Tibial nerve (tissue), 4 donors: ENCODE measurements at places on chromosomes 6 and 20. TPM values are rescaled to one million over a fixed set of nuclear protein-coding genes. Genes with fewer than 3 reads are reported as not detected.

Gene RGS17
- 3.3 TPM for total RNA-seq

Gene OGFR
- total RNA-seq, result 108 TPM

Gene HLA-DQA2
- total RNA-seq, result 0.98 TPM

Gene LTA
- not detected for total RNA-seq

Gene PBOV1
- not detected for total RNA-seq

Gene TRIM26
- total RNA-seq, result 39.8 TPM

Gene BNIP5
- not detected for total RNA-seq

Gene ISM1
- 47.3 TPM for total RNA-seq

Gene TGM3
- not detected for total RNA-seq

Gene SIRPA
- 36.8 TPM for total RNA-seq

Gene TRIM31
- total RNA-seq, result not detected

Gene SDC4
- 41.2 TPM for total RNA-seq

Gene TNNC2
- 12.0 TPM for total RNA-seq

Gene PRL
- not detected for total RNA-seq

Gene SAMD5
- total RNA-seq, result 2.1 TPM

Gene ENPP5
- total RNA-seq, result 0.30 TPM

Gene PSMF1
- total RNA-seq, result 93.3 TPM

Gene PDYN
- total RNA-seq, result not detected

Gene CDS2
- total RNA-seq, result 33.9 TPM

Gene CRISP2
- total RNA-seq, result not detected

Gene CDH22
- total RNA-seq, result 0.60 TPM

Gene PNPLA1
- total RNA-seq, result not detected

Gene WFDC12
- not detected for total RNA-seq

Gene DOK5
- 5.3 TPM for total RNA-seq

Gene VSTM2L
- not detected for total RNA-seq
